ENCODE measurements at places on chromosomes 6 and 20.

GRCh38 chr6:160337301-160337700 lies 10.9 kb upstream of the SLC22A3 start:
- DNase-seq = no peak

DNA sequence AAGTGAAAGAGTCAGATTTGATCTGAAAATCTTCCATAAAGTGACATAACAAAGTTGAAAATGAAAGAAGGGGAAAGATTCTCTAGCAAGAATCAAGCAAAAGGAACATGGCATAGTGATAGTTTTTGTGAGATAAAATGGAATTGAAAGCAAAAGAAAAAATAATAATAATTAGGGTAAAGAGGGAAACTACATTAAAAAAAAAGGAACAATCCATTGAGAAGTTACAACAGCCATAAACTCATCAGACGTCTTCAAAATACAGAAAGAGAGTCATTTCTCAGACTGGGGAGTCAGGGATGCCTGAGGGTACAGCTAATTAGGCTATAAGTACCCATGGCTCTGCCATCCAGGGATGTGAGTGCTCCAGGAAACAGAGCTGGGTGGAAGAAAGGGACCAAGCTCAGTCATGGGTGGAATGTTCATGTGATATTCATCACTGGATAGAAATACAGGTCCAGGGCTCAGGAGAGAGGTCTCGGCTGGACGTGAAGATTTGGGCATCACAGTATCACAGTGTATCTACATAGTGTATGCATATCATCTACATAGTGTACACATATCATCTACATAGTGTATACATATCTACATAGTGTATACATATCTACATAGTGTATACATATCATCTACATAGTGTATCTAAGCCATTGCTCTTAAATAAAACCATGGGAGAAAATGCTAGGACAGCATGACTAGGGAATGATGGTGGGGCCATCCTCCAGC lies 29.4 kb downstream of the DUSP22 start:
- DNase-seq = no peak

GRCh38 chr20:25984933-25985332 lies 288.3 kb upstream of the ZNF337 start:
- peak; percentile 66 for DNase-seq

DNA sequence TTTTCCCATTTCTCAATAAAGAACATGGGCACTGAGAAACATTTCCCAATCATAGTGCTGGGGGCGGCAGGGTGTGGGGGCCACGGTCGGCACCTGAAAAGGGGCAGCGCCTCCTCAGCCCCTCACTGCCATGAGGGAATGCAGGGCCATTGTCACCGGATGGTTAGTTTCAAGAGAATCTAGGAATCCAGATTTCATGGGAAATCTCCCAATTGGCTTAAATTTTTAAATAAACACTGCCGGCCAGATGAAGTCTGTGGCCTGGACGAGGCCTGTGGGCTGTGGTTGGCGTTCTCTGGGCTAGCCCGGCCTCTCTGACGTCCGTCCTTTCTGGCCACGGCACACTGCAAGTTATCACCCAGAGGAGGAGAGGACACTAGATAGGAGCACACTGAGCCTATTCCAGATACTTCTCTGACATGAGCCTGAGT lies 25.6 kb downstream of the MANBAL start:
- DNase-seq = no peak

DNA sequence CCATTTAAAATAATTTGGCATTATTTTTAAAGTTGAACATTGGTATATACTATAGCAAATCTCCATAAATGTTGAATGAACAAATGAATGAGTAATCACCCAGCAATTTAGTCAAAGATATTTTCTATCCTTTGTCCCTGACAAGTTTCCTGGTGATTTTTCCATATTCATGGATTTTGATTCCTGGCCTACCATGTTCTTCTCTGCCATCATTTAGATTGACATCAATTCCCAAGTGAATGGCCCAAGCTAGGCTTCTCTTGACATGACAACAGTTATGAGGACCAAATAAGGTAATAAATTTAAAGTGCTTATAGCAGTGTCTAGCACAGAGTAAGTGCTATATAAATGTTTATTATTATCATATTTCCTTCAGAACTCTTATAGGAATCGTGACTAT lies 120.1 kb upstream of the ADGRF1 start:
- no peak for DNase-seq

DNA sequence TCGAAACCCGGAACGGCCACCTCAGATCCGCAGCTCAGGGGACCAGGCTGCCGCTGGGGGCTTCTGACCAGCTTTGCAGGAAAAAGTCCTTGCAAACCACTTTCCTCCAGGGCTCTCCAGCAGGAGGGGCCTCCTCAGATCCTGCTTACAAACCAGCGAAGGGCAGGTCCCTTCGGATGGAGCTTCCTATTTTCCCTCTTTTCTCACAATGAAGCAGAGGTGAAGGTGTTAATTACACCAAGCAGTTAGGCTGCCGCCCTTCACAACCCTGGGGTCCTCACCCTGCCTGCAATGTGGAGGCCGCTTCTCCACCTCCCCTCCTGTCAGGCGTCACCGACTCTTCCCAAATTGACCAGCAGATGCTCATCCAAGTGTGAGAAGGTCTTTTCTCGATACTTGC lies 5.7 kb downstream of the ARHGAP40 start:
- no peak for DNase-seq

DNA sequence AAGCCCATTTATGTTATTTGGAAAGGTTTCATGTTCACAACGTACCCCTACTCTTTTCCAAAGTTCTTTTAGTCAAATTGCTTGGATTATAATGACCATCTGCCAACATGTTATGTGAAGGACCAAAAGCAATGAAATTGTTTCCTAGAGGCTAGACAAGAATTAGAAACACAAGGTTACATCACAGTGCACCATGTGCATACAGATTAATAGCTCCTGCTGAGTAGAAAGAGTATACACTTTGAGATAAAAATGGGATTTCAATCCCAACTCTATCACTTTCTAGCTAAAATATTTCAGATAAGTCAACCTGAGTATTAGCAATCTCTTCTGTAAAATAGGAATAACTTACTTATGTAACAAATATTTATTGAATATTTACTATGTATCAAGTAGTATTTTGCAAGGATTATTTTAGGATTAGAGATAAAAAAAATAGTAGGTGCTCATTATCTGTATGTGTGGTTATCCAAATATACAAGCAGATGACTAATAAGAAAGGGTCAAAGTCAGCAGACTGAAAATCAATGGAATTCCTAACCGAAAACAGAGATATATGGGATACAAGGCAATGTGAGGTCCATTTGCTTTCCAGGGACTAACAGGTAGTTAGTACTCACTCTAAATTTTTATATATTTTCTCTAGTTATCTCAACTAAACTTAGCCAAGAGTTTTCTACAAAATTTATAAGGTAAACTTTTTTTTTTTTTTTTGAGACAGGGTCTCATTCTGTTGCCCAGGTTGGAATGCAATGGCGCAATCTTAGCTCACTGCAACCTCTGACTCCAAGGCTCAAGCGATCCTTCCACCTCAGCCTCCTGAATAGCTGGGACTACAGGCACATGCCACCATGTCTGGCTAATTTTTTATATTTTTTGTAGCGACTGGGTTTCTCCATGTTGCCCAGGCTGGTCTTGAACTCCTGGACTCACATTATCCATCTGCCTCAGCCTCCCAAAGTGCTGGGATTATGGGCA lies 127.7 kb downstream of the PDSS2 start:
- no peak for DNase-seq

DNA sequence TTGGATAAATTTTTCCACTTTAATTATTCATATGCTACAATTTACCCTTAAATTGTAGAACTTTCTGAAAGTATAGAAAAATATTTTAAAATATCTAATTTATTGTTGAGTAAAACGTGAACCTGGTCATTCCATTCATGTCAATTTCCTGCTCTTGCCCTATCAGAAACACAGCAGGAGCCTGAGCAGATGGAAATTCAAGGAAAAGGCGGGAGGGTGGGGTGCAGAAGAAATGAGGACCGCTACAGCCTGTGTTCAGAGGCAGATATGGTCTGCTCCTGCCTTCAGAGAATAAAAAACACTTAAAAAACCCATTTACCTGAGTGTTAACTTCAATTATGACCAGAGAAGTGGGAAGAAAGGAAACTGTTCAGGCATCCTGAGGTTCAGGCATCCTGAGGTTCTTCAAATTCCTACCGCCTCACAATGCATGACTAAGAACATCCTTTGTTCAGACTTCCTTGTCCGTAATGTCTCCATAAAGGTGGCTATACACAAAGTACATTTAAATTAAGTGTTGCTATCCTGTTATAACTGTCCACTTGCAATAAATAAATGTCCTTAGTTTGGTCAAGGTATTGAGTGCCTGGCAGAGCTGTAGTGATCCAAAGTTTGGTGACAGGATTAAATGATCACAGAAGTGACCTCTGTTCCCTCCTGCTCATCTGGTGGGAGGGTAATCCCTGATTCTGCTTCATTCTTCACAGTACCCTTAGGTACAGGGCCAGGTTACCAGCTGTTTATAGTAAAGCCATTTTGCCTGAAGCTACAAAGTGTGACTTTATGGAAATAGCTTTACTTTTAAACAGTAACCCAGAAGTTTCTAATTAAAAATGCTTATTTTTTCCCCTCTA lies 109.1 kb downstream of the MAN1A1 start:
- no peak for DNase-seq

DNA sequence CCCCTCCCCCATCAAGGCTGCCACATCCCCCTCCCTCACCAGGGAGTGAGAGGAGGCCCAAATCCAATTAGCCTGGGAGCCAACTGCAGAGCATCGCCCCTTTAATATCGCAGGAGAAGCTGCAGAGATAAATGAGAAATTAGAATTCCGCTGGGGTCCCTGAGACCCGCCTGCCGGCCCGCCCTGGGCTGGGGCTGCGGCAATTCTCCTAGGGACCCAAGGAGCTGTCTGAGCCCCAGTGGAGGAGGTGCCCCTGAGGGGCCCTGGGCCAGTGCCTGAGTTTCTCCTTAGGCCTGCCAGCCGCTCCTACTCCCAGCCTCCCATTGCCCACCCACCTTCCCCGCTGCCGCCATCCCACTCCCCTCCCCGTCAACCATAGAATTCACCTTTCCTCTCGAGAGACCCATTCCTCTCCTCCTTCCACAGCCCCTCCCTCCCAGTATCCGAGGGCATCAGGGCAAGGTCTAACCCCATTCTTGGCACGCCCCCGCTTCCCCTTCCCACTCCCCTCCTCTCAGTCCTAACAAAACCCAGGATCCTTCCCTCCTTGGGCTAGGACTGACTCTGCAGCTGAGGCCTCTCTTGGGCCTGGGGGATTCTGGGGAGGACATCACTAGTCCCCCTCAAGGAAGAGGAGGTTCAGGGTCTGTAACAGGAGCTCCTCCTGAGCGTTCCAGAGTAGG lies 20.0 kb upstream of the CDH22 start:
- no peak for DNase-seq

GRCh38 chr6:135851442-135852271 lies at the start of gene PDE7B:
Gene PDE7B (plus strand): TSS chr6:135851701.
- peak; percentile 73 for DNase-seq

GRCh38 chr6:11953641-11954040 lies 58.5 kb upstream of the HIVEP1 start:
- no peak for DNase-seq

- peak; percentile 66 for DNase-seq
Observed at GRCh38 chr6:11730641-11731040, 48.0 kb downstream of the ADTRP start.

DNA sequence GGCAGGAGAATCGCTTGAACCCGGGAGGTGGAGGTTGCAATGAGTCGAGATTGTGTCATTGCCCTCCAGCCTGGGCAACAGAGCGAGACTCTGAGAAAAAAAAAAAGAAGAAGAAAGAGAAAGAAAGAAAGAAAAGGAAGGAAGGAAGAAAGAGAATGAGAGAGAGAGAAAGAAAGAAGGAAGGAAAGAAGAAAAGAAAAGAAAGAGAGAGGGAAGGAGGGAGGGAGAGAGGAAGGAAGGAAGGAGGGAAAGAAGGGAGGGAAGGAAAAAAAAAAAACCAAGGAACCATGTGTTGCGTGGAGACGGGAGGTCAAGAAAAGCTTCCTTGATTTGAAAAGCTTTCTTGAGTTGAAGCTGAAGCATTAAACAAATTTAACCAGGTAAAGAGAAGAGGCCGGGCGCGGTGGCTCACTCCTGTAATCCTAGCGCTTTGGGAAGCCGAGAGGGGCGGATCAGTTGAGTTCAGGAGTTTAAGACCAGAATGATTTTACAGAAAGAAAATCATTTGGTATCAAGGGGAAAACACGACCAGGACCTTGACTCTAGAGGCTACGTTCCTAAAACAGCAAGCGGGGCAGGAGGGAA lies 90.5 kb upstream of the PRSS16 start:
- DNase-seq = no peak

DNA sequence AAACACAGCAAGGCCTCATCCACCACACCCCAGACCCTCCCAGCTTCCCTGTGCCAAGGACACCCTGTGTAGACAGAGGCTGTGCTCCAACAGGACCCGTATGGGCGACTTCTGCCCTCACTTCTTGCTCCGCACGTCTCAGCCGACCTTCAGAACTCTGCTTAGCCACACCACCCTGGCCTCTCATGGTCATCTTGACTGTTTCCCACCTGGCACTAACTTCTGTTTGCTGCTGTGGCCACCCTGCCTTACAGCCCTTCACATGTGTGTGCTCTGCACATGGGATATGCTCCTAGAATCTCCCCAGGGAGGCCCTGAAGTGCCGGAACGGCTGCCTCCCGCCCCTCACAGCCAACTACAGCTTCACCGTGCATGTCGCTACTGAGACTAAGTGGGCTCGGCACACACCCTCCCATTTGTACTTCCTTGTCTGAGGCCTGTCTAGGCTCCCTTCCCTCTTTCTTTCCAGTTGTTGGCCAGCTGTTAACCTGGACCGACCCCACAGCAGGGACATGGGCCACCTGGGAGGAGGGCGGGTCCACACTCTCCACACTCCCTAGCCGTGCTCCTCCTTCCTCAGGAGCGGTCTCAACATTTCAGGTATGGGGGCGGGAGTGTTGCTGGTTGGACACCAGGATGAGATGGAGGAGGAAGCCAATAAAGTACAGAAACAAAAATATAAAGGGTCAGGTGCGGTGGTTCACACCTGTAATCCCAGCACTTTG lies 69.6 kb downstream of the PYGB start:
- DNase-seq = no peak

- no peak for DNase-seq
Observed at GRCh38 chr6:1212919-1213318, 99.0 kb upstream of the FOXQ1 start.

GRCh38 chr6:20034408-20034769 lies 177.9 kb downstream of the MBOAT1 start:
- DNase-seq = no peak

DNA sequence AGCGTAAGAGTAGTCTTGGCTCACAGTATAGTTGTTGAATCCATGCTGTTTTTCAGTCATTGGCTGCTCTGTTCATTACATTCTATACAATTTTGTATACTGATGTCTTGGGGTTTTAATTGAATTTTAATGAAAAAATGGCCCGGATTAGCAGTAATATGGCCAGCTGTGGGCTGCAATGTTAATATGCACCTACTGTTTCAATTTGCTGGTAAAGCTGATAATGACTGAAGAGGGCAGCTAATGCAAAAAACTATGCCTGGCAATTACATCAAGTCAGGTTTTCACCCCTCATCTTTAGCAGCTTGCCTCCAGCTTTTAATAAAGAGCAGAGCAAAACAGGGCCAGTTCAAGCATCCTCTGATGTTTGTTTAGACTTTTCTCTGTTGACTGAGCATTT lies 394.5 kb downstream of the PLCB1 start:
- DNase-seq = no peak

GRCh38 chr6:28988536-28989311 lies 16.4 kb downstream of the ZNF311 start:
- peak; percentile 86 for DNase-seq

GRCh38 chr6:41216616-41217015 lies 11.5 kb upstream of the TREML4 start:
- DNase-seq = no peak

- no peak for DNase-seq
Observed at GRCh38 chr20:38602185-38602581, 574 bp downstream of the ARHGAP40 start.

- DNase-seq = no peak
Observed at GRCh38 chr6:41443616-41444525, 102.3 kb upstream of the FOXP4 start.

GRCh38 chr6:3226481-3227362 lies 731 bp downstream of the TUBB2B start:
- peak; percentile 47 for DNase-seq

Measured in activated CD4-positive, alpha-beta T cell treated with anti-CD3 and anti-CD28 coated beads for 36 hours (primary cell).